Activated CD4-positive, alpha-beta T cell treated with anti-CD3 and anti-CD28 coated beads for 24 hours (primary cell): ENCODE measurements at places on chromosomes 2 and 18.

- DNase-seq = no peak
Observed at GRCh38 chr2:109057686-109058085, 68.7 kb upstream of the EDAR start.

DNA sequence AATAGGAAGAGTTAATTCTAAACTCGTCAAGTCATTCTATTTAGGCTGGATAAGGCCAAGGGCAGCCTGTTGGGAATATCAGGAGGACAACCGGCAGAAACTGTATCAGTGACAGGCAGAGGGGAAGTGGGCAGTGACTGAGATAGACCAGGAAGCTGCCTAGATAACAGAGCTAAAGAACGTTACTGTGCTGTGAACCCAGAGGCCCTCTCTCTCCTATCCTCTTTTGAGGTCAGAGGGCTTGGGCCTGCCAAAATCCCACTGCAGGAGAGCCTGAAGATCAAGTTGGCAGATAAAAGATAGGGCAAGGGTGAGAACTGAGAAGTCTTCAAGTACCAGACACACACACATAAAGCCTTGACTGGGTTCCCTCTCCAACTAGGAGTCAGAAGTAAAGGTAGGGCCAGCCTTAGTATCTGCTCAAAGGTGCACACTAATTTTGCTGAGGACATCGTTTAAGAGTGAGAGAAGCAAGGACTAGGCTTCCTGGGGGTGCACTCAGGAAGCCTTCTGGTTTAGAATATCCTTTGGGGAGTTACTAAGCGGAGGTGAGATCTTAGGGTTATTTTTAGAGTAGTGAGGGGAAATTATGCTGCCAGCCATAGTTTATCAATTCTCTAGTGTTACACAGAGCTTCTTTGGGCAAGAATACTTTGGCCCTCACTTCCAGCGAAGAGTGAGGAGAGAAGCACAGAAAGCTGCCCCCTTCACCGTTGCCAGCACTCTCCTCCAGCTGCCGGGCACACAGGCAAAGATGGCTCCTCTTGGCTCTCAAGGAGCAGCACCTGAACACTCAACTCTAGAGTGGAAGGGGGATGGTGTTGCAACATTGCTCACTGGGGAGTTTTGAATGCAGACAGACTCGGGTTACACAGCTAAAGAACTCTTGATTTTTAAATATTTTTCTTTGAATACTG lies 9.8 kb downstream of the CAVIN2 start:
- DNase-seq = no peak

- DNase-seq = no peak
Observed at GRCh38 chr2:10301941-10302478, 694 bp upstream of the HPCAL1 start.

- DNase-seq = no peak
Observed at GRCh38 chr18:3348176-3348575, 86.2 kb downstream of the MYL12B start.
